Activated T-cell treated with anti-CD3 and anti-CD28 coated beads for 1 hour (primary cell): ENCODE measurements at places on chromosomes 1 and 21.

- peak; percentile 6 for DNase-seq
Observed at GRCh38 chr21:34072145-34073031, 990 bp upstream of the MRPS6 start.

- DNase-seq: no peak
Observed at GRCh38 chr1:92259350-92259749, 39.4 kb downstream of the GLMN start.

DNA sequence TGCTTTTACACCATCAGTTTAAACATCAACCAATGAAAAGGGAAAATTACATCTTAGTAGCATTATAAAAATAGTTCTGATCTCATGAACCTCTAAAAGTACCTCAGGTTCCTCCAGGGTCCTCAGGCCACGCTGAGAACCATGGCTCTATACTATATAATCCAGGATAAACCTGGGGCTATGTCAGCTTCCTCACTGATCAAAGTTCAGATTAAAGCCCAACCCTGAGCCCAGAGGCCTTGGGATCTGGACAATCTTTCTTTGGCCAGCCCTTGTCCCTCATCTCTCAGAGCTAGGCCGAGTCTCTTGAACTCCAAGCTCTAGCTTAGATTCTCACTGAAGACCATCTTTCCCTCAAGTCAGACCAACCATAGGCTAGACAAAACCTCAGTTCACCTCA is 168.3 kb downstream of the PLPP3 start:
- DNase-seq: no peak

DNA sequence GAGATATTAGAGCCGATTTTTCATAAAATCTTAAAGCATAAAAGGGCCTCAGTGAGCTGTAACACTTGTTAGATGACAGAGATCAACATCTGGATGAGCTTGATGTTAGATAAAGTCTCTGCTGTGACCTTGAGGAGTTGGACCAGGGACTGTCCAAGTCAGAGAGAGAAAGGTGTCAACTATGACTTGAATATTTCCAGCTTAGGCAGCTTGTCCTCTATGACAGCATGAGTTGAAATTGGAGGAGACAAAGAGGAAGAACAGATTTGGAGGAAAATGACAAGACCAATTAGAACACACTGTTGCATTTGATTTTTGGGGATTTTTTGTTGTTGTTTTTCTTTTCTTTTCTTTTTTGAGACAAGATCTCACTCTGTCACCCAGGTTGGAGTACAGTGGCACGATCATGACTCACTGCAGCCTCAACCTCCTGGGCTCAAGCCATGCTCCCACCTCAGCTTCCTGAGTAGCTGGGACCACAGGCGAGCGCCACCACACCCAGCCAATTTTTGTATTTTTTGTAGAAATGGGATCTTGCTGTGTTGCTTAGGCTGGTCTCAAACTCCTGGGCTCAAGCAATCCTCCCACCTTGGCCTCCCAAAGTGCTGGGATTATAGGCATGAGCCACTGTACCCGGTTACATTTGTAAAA is 35.3 kb upstream of the CLIC4 start:
- DNase-seq: no peak

GRCh38 chr1:159678939-159679338 is 35.5 kb downstream of the CRP start:
- no peak for DNase-seq

DNA sequence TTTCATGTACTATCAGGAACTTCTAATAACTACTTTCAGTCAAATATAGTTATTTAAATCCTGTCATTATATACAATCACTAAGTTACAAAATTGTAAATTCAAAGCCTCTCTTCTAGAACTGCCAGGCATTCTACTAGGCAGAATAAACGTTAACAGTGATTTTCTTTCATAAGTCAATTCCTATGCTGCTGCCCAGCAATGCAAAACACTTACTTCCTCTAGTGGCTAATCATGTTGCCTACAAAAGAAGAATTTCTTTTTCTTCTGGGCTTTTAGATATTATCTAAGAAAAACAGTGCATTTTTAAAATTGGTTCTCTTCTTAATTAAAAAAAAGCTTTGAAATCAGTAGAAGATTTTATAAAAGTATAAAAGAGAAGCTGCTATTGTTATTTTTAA is 509.8 kb upstream of the ADAMTS5 start:
- no peak for DNase-seq

DNA sequence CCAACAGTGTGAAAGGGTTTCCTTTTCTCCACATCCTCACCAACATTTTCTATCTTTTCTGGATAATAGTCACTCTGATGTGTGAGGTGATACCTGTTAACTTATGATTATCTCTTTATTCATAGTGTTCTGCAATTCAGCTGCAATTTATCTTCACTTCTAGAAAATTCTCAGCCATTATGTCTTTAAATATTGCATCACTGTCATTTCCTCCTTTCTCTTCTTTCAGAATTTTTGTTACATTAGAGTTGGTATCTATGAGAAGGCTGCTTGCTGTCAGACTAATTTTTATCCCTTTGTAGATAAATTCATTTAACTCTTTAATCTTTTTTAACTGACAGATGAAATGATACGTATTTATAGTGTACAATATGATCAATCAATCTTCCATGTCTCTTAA is 30.5 kb upstream of the ATF3 start:
- no peak for DNase-seq

DNA sequence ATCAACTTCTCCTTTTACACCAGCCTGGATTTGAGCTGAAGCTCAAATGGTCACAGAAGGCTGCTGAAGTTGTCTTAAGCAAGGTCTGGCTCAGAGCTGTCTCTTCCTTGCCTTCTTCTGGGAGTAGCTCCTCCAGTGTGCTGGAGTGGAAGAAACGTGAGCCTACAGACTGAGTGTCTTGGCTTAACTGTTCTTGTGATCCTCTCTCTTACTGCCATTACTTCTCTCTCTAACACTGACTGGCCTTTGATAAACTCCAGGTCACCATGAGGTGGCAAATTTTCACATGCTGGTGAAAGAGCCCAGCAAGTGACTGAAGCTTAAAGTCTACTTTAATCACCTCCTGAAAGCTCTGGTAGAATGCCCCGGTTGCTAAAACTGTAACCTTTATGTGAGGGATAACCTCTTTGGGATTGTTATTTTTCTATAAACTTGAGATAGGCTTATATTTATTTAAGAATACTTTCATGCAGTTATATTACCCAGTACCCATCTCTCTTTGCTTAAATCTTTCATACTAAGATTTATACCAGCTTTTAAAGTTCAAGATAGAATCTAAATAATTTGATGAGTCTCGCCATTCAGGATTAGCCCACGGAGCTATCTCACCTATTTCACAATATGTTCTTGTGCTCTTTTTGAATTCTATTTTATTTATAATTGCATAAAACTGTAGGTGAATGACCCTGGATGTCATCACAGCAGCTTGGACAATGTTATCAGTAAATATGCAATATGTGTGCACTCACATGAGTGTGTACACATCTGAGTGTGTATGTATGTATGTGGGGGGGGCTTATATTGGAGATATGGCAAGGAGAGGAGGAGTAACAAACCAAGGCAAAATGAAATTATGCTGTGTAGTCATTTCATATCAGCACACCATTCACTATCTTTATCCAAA is 924.0 kb downstream of the LTN1 start:
- no peak for DNase-seq

- no peak for DNase-seq
Observed at GRCh38 chr1:7333620-7334019, 437.5 kb upstream of the VAMP3 start.

DNA sequence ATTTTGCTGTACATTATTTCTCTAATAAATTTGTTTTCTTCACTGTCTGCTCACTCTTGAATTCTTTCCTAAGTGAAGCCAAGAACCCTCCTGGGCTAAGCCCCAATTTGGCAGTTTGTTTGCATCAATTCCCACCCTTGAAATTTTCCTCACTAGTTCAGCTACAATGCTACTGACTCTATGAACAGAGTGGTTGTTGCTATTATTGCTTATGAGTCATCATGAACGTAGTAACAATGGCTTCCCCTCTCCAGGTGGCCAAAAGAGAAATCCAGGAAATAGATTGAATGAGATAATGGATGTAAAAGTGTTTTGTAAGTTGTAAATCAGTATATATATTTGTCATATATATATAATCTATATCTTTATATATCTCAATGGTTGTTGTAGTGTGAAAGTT is 193.0 kb downstream of the URB2 start:
- DNase-seq: no peak

- no peak for DNase-seq
Observed at GRCh38 chr1:208101661-208102431, 142.3 kb downstream of the PLXNA2 start.

GRCh38 chr21:34235514-34235913 is 128.3 kb upstream of the KCNE2 start:
- DNase-seq: no peak

GRCh38 chr1:154330669-154331068 is 5.3 kb downstream of the ATP8B2 start:
- DNase-seq: no peak

DNA sequence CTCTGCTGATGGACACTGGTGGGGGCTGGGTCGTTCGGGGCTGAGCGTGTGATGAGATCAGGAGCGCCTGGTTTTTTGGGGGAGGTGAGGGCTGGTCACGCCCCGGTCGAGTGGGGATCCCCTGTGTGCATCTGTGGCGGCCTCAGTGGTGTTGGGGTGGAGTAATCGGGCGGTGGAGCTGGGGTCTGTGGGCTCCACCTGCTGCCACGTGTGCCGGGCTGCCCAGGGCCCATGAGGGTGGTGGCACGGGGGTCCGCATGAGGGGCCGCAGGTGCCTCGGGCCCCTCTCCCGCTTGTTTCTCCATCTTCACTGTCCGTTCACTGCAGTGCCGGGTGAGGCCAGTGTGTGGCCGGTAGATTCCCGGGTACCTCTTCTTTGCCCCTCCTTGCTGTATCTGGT is 17.2 kb downstream of the PRKCZ start:
- no peak for DNase-seq

- no peak for DNase-seq
Observed at GRCh38 chr1:175024773-175025172, 1.5 kb upstream of the MRPS14 start.

- no peak for DNase-seq
Observed at GRCh38 chr1:119958223-119958622, 61.9 kb upstream of the ADAM30 start.

- no peak for DNase-seq
Observed at GRCh38 chr1:192954705-192955265, 104.4 kb downstream of the UCHL5 start.

GRCh38 chr1:205693421-205693991 is 13.2 kb upstream of the SLC45A3 start:
- DNase-seq: no peak

GRCh38 chr1:12173631-12174121 is 6.9 kb downstream of the TNFRSF1B start:
- DNase-seq: peak; percentile 83

DNA sequence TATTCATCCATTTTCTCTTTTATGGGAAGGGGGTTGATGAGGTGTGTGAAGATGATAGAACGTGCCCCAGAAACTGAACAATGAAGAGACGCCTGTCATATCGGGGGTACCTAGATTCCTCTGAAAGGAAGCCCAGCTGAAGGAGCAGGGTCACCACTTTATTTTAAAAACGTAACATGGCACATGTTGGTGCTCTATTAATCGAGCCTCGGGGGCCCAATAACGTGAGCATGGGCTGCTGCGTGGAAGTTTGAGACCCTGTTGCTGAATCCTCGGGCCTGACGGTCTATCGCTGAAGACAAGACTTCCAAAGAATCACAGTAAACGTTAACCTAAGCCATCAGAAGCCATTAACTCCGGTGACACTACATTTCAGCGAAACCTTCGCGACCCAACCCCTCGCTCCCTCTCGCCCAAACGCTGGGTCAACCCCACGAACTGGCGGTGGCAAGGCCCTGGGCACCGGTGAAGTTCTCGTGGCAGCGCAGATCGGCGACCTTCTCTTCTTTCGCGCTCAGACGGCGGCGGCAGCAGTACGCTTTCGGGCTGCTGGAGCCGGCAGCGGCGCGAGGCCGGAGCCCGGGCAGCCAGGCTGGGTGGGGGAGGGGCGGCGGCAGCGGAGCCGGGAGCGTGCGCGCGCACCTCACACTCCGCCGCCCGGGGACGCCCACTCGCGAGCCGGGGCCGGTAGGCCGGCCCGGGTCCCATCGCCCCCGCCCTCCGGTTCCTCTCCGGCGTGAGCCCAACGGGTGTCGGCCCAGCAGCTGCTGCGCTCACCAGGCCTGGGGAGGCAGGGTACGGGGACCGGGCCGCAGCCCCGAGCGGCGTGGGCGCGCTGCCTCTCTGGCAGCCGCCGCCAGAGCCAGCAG is 838 bp upstream of the MAN1A2 start:
- DNase-seq: peak; percentile 77

DNA sequence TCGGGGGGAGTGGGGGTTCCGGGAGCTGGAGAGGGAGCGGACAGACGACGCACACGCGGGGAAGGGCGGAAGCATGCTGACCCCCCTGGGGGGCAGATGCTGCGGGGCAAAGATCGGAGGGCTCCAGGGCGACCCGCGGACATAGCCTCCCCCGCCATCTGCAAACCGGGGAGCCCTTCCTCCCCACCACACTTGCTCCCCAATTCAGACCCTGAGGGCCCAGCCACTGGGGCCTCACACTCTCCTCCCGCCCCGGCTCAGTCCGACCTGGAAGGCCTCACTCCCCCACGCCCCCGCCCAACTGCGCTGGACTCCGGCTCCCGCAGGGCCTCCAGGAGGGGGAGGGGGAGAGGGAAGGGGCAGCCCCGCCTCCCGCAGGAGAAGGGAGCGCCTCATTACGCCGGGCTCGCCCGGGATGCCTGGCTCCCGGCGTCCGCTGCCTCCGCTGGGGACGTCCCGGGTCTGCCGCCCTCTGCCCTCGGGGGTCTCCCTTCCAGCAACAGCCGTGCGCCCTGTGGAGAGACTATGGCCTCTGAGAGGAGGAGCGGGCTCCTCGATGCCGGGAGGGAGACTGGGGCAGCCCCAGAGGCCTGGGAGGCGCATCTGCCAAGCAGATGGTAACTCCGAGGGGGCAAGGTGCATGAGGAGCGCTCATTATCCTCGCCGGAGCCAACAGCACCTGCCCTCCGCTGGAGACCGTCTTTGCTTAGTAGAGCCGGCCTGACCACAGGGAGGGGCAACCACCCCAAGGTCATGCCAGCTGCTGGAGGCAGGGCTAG is 636 bp upstream of the CAMK2N1 start:
- DNase-seq: no peak

DNA sequence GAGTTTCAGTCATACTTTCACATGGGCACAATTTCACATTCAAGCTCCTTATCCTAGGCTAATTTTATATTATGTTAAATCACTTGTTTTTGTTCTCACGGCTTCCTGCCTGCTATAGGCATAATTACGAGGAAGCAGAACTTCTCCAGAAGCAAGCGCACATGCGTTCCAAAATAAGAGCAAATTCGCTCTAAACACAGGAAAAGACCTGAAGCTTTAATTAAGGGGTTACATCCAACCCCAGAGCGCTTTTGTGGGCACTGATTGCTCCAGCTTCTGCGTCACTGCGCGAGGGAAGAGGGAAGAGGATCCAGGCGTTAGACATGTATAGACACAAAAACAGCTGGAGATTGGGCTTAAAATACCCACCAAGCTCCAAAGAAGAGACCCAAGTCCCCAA is at the start of gene CORT:
Gene CORT (plus strand): TSS at position 281 of the 400 bp plus-strand sequence. CDS start 193 bp downstream, outside the sequence.
- no peak for DNase-seq

DNA sequence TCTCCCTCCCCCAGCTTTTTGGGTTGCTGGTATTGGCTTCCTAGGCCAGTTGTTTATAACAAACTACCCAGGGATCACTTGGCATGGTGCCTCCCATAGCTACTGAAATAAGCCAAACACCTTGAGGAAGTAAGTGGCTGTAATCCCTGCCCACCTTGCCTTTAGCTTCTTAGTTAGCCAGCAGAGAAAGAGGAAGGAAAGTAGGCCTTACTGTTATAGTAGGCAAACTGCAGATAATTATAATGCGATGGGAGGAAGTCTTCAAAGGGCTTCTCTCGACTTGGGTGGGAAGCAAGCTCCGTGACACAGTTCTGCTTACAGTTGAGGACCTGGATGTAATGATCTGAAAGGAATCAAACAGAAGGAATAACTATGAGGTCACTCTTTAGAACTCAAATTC is 8.2 kb downstream of the P3H1 start:
- no peak for DNase-seq
